ENCODE measurements at places on chromosomes 4 and X. TPM values are rescaled to one million over a fixed set of nuclear protein-coding genes. Genes with fewer than 3 reads are reported as not detected.

CTBP1 gene
- total RNA-seq: 146 TPM

TBC1D19 gene
- total RNA-seq: 24.7 TPM

EXOSC9 gene
- total RNA-seq: 24.0 TPM

CTAG1A gene
- total RNA-seq: not detected

CMC4 gene
- total RNA-seq: 21.1 TPM

SAGE1 gene
- total RNA-seq: not detected

ADH4 gene
- 0.26 TPM for total RNA-seq

SPANXA2 gene
- not detected for total RNA-seq

GPRASP3 gene
- 10.9 TPM for total RNA-seq

HTR2C gene
- total RNA-seq: 0.09 TPM

CA5B gene
- total RNA-seq: 6.4 TPM

ACE2 gene
- total RNA-seq: not detected

SSX2B gene
- total RNA-seq: not detected

FAM47A gene
- not detected for total RNA-seq

NXF2B gene
- not detected for total RNA-seq

TMPRSS11D gene
- 0.70 TPM for total RNA-seq

GPR50 gene
- total RNA-seq: 9.1 TPM

HTN3 gene
- total RNA-seq: not detected

SLC4A4 gene
- 0.96 TPM for total RNA-seq

TBC1D25 gene
- total RNA-seq: 8.8 TPM

FSTL5 gene
- total RNA-seq: 8.6 TPM

GIMD1 gene
- not detected for total RNA-seq

PPEF2 gene
- total RNA-seq: 0.43 TPM

IQCM gene
- 0.75 TPM for total RNA-seq

UBA6 gene
- 28.9 TPM for total RNA-seq

HHIP gene
- total RNA-seq: 4.2 TPM

CT55 gene
- not detected for total RNA-seq

SSX3 gene
- not detected for total RNA-seq

XKRX gene
- total RNA-seq: 0.18 TPM

FAM9B gene
- 0.31 TPM for total RNA-seq

Data from motor neuron (in vitro differentiated cells).